Stomach (tissue), 19 donors: ENCODE measurements at places on chromosomes 1 and 21. TPM values are rescaled to one million over a fixed set of nuclear protein-coding genes. Genes with fewer than 3 reads are reported as not detected.

The KCNJ9 gene
- not detected for total RNA-seq

DNA sequence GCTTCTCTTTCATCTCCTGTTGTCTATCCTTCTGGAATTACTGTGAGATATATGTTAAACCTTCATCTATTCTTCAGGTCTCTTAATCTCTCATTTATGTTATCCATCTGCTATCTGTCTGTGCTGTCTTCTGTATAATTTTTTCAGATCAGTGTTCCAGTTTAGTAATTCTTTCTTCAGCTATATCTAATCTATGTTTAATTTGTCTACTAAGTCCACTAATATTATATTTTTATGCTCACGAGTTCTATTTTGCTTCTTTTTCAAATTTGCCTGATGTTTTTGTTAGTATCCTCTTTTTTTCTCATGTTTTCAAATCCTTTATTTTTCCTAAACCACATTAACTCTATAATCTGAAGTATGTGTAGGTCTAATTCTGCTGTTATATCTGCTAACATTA is 34.6 kb upstream of the PLEKHO1 start:
- no peak overlapping the region for H3K4me3 ChIP-seq
- H3K4me1 ChIP-seq, result no peaks in the 10 kb centered on the region
- no peaks in the 10 kb centered on the region for H3K27me3 ChIP-seq
- DNase-seq, result no peak

GRCh38 chr1:9248341-9249262 is 14.0 kb downstream of the H6PD start:
- no peak overlapping the region for H3K4me3 ChIP-seq
- H3K36me3 ChIP-seq, result peaks cover 10% of the 10 kb centered on the region
- DNase-seq, result no peak
- no peaks in the 10 kb centered on the region for H3K27me3 ChIP-seq
- peaks cover 60% of the 10 kb centered on the region for H3K4me1 ChIP-seq
- peak overlapping the region; percentile 73 for H3K27ac ChIP-seq

The CBS gene
- 2.0 TPM for total RNA-seq

DNA sequence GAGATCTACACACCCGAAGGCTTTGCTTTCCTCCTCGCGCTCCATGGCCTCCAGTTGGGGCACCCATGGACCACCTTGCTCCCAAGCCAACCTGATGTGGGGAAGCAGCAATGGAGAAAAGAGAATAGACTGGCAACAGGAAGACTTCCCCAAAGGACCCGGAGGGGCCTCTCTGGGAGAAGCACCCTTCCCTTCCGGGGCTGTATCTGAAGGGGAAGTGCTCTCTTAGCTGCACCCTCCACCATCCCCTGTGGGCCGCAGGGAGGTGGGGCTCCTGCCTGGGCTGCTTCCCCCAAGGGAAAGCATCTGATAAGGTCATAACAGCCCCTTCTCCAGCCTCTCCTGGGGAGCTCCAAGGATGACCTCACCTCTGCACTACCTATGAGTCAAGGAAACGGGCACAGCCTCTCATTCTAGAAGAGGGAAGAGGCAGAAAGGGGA is 100.2 kb downstream of the RIPK4 start:
- H3K4me3 ChIP-seq, result no peak overlapping the region
- no peak overlapping the region for H3K27ac ChIP-seq
- peaks cover 6% of the 10 kb centered on the region for H3K4me1 ChIP-seq
- no peak for DNase-seq

DNA sequence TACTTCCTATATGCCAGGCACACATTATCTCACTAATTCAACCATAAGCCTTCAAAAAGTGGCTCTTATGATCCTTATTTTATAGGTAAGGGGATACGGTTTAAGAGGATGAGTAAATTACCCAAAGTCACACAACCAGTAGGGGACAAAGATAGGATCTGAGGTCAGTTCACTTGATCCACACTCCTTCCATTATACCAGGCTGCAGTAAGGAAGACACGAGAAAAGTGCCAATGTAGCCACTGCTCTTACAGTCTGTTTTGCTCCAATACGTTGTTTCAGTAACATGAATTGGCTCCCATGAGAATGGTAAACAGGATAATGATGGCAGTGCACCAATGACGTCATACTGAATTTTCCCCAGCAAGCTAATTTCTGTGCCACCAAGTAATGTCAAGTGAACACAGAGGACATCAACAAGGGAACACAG is 15.4 kb upstream of the GUCA2A start:
- no peak overlapping the region for H3K27ac ChIP-seq
- no peak overlapping the region for H3K4me3 ChIP-seq
- DNase-seq, result no peak
- peaks cover 50% of the 10 kb centered on the region for H3K36me3 ChIP-seq
- no peaks in the 10 kb centered on the region for H3K27me3 ChIP-seq

DNA sequence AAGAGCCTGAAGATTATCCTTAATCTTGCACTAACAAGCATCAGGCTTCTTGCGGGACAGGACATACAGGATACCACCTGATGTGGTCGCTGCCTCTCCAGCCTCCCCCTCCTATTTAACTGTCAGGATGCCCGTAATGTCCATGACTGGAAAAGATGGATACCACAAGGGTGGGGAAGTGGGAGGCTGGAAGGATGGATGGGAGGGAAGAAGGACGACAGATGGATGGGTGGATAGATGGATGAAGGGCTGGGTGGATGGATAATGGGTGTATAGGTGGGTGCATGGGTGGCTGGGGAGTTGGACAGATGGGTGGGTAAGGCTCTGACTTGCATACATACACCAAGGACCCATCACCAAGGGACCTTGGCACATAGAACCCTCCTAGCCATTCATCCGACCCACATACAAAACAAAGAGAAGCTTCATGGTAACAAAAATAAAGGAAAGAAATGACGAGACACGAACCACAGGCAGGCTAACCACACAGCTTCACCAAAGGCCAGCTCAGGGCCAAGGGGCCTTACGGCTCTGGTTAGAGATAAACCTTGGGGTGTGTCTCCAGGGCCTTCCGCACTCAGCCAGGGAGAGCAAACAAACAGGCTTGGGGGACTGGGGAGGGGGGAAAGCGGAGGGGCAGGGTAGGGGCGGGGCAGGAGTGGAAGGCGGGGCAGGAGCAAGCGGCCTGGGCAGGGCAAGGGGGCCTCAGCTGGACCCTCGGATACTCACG is 50.5 kb downstream of the HSPG2 start:
- DNase-seq, result peak; percentile 80
- H3K4me1 ChIP-seq, result peaks cover 11% of the 10 kb centered on the region
- peak overlapping the region; percentile 17 for H3K27ac ChIP-seq
- no peaks in the 10 kb centered on the region for H3K27me3 ChIP-seq

DNA sequence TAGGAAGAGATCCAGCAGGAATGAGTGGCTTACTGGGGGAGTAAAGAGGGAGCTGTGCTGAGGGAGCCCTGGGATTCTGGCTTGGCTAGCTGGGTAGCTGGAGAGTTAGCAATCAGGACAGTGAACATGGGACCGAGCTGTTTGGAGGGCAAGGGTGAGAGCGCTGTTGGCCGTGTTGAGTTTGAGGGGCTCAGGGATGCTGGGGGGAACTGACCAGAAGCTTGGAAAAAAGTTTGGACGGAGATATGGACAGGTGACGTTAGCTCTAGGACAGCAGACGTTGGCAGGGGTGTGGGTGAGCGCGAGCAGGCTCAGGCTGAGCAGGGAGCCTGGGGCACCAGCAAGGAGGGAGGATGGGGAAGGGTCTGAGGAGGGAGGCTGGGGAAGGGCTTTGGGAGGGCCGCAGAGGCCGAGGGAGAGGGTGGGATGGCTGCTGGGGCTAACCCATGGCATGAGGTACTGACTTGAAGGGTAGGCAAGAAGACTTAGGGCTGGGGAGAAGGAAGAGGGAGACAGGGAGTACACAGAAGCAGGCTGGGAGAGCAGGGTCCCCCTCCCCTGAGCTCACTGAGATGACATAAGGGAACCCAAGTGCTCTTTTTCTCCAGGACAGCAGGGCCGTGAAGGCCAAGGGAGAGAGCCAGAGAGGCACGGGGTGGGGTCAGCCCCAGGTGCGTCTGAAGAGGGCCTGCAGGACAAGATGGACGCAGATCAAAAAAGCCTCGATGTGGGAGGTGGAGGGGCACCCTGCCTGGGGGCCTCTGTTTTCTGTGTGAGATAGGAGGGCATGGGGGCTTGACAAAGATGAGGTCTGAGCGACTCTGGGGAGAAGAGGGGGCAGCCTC is 8.2 kb downstream of the SH2D2A start:
- no peak for DNase-seq
- no peak overlapping the region for H3K4me3 ChIP-seq
- peaks cover 34% of the 10 kb centered on the region for H3K4me1 ChIP-seq
- no peaks in the 10 kb centered on the region for H3K36me3 ChIP-seq

The CFAP107 gene
- total RNA-seq, result not detected

- no peak overlapping the region for H3K27ac ChIP-seq
- H3K27me3 ChIP-seq, result peaks cover 3% of the 10 kb centered on the region
- DNase-seq, result no peak
- no peaks in the 10 kb centered on the region for H3K36me3 ChIP-seq
- no peaks in the 10 kb centered on the region for H3K4me1 ChIP-seq
- H3K4me3 ChIP-seq, result no peak overlapping the region
Observed at GRCh38 chr1:20137055-20137454, 2.1 kb upstream of the PLA2G2F start.

- no peaks in the 10 kb centered on the region for H3K27me3 ChIP-seq
- no peak overlapping the region for H3K4me3 ChIP-seq
- no peak for DNase-seq
- no peak overlapping the region for H3K27ac ChIP-seq
Observed at GRCh38 chr1:64822621-64823020, 77.7 kb downstream of the RAVER2 start.

DNA sequence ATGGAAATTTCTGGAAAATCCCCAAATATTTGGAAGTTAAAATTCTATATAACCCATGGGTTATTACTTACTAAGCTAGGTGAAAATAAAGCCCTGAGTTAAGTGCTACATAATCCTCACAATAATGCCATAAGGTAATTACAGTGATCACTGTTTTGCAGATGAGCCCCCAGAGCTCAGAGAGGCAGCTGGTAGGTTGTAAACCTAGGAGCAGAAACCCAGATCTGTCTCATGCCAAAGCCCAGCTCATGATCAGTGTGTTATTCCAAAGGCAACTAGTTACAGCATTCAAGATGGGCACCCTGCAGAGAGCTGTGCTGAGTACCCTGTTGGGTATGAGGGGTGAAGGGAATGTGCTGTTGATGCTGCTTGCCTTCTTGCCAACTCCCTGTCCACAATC is 10.8 kb upstream of the MYOG start:
- H3K4me1 ChIP-seq, result no peaks in the 10 kb centered on the region
- H3K36me3 ChIP-seq, result no peaks in the 10 kb centered on the region
- H3K27ac ChIP-seq, result no peak overlapping the region
- no peak overlapping the region for H3K4me3 ChIP-seq
- peak; percentile 9 for DNase-seq
- H3K27me3 ChIP-seq, result peaks cover 12% of the 10 kb centered on the region

GRCh38 chr1:16076865-16077238 is 3.4 kb upstream of the FAM131C start:
- H3K27me3 ChIP-seq, result no peaks in the 10 kb centered on the region
- DNase-seq, result no peak
- H3K4me3 ChIP-seq, result no peak overlapping the region

The GPR3 gene
- 0.18 TPM for total RNA-seq

The FHAD1 gene
- total RNA-seq, result not detected

The CLEC20A gene
- not detected for total RNA-seq

The C1orf53 gene
- not detected for total RNA-seq

GRCh38 chr1:93907718-93908117 is 1.5 kb downstream of the GCLM start:
- peak; percentile 51 for DNase-seq
- no peak overlapping the region for H3K27ac ChIP-seq
- H3K27me3 ChIP-seq, result no peaks in the 10 kb centered on the region
- H3K4me3 ChIP-seq, result peak overlapping the region; percentile 91
- H3K36me3 ChIP-seq, result no peaks in the 10 kb centered on the region
- peaks cover 39% of the 10 kb centered on the region for H3K4me1 ChIP-seq

DNA sequence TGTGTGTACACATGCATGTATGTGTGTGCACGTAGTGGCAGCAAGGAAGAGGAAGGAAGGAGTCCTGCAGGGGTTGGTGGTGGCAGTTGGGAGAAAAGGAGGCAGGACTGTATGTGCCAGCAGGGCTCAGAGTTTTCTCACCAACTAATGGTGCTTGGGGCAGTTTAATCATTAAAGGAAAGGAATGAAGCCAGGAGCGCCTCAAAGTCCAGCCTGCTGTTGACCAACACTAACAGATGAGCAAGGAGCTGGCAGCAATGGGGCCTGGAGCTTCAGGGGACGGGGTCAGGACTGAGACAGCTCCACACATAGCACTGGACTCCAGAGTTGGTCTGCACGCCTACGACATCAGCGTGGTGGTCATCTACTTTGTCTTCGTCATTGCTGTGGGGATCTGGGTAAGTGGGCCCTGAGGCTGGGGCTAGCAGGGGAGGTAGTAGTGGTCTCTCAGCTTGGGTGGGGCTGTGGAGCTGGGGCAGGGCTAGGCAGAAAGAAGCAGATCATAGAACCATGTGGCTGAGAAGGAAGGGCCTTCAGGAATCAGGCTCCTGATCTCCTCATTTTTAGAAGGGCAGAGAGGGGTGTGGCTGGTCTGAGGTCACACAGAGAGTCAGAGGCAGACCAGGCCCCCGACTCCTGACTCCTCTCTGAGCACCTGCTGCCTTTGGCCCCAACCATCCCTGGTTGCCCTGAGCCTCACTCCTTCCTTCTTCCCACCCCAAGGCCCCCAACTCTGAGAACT is at the start of gene SLC5A9:
TSS of gene SLC5A9 (plus strand) at position 216 of the 742 bp plus-strand sequence. CDS start at position 237, 21 bp downstream.
- H3K27me3 ChIP-seq, result no peaks in the 10 kb centered on the region
- peaks cover 4% of the 10 kb centered on the region for H3K4me1 ChIP-seq
- no peak within 1 kb of the TSS for H3K4me3 ChIP-seq
- H3K36me3 ChIP-seq, result no peaks in the 10 kb centered on the region

- peaks cover 60% of the 10 kb centered on the region for H3K4me1 ChIP-seq
- H3K4me3 ChIP-seq, result no peak overlapping the region
- H3K36me3 ChIP-seq, result peaks cover 26% of the 10 kb centered on the region
- peak overlapping the region; percentile 83 for H3K27ac ChIP-seq
Observed at GRCh38 chr1:1344655-1345361, 4.4 kb downstream of the DVL1 start.

DNA sequence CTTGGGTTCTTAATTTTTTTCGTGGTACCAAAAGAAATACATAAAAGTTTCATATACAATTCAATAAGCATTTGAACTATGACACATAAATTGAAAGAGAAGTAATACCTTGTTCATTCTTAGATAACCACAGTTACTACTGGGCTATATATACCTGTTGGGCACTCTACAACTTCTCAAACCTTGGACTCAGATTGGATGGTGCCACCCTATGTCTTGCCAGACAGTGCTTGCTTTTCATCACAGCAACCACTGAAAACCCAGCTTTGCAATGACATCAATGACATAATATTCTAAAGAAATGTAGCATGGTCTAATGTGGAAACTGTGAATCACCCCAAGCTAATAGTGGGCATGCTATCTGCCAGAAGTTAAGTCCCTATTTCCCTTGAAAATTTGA is 62.8 kb upstream of the DPH5 start:
- no peak for DNase-seq
- no peak overlapping the region for H3K4me3 ChIP-seq
- no peak overlapping the region for H3K27ac ChIP-seq
- H3K27me3 ChIP-seq, result no peaks in the 10 kb centered on the region
- no peaks in the 10 kb centered on the region for H3K4me1 ChIP-seq
- H3K36me3 ChIP-seq, result no peaks in the 10 kb centered on the region

The MAP10 gene
- total RNA-seq, result not detected
